Activated CD4-positive, alpha-beta T cell treated with anti-CD3 and anti-CD28 coated beads, Interleukin-2, amount 10 ng/mL, durations not matched to agents 7 days and 5 days (primary cell): ENCODE measurements at places on chromosomes 3 and 15.

- DNase-seq, result no peak
Observed at GRCh38 chr3:145006271-145006670, 1034.6 kb downstream of the DIPK2A start.

DNA sequence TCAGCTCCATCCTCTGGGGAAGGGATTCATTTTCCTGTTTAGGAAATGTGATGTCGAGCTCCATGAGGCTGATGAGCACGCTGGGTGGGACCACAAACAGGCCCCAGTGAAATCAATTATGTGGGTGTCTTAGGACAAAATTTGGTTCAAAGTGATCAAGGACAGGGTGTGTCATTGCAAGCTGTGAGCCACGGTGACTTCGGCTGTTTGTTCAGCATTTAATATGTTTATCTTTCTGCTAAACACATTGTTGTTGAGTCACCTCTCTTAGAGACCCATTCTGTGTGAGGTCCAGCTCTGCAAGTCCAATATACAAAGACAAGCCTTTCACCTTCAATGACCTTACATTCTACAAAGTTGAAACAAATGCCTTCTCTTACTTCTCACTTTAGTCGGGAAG, 41.3 kb downstream of the SSR3 start:
- DNase-seq, result no peak

DNA sequence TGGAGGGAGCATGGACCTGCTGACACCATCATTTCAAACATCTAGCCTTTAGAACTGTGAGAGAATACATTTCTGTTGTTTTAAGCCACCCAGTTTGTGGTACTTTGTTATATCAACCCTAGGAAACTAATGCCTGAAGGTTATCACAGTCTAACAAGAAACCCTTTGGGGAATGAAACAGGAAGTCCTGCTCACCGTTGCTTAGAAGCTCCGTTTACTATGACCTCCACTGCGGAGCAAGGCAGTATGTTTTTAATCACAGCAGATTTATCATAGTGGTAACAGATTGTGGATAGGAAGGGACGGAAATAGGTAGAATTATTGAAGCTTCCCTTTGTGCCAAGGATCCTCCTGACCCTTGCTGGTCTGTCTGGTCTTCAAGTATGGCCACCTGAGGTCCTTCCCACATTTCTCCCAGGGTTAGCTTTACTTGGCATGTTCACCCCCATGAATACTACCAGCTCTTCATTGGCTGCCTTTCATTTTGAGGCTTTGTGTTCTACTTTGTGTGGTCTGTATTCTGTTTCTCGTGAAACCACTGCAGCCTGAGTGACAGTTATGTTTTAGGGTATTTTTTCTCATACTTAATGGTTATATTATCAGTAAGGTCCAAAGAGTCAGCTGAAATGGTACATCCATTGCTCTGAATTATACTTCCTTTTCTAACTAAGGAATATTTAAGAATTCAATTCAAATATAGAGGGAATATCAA, 201.6 kb downstream of the CHST2 start:
- no peak for DNase-seq

DNA sequence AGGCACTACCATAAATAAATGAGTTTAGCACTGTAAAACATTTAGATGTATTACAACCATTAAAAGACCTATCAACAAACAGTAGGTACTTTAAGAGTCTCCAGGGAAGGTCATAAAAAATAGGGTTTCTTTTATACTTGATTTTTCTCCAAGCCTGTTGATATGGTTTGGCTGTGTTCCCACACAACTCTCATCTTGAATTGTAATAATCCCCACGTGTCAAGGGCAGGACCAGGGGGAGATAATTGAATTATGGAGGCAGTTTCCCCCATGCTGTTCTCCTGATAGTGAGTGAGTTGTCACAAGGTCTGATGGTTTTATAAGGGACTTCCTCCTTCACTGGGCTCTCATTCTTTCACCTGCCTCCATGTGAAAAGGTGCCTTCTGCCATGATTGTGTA, 468.9 kb upstream of the UBE2E2 start:
- no peak for DNase-seq

DNA sequence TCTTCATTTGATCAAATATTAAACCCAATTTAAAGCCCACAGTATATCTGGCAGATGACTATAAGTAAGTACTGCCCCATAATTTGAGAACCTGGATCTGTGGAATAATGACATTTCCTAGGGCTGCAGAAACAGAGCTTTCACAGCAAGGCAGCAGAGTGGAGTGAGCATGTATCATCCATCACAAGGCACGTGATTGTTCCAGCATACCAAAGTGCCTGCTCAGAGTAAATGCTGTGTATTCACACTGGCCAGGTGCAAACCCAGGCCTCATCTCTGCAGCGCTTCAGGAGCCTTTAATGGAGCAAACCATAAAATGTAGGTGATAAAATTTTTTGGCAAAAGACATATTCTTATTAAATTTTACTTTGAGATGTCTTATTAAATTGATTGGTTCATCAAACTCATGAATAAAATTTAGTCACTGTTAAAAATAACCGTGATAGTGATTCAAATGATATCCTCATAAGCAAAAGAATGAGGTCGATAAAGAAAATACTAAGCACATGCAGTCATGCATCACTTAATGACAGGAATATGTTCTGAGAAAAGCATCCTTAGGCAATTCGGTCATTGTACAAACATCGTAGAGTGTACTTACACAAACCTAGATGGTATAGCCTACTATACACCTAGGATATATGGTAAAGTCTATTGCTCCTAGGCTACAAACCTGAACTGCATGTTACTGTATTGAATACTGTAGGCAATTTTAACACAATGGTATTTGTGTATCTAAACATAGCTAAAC, 99.3 kb upstream of the SLC24A5 start:
- no peak for DNase-seq
